Stimulated activated CD4-positive, alpha-beta T cell treated with anti-CD3 and anti-CD28 coated beads, Interleukin-4, amount 100 ng/mL, for 24 hours (primary cell): ENCODE measurements at places on chromosomes 3 and 15.

- no peak for DNase-seq
Measured at GRCh38 chr3:32733631-32734229, 48.7 kb downstream of the CNOT10 start.

GRCh38 chr3:174125267-174125824 is 727.8 kb downstream of the NLGN1 start:
- DNase-seq, result no peak

DNA sequence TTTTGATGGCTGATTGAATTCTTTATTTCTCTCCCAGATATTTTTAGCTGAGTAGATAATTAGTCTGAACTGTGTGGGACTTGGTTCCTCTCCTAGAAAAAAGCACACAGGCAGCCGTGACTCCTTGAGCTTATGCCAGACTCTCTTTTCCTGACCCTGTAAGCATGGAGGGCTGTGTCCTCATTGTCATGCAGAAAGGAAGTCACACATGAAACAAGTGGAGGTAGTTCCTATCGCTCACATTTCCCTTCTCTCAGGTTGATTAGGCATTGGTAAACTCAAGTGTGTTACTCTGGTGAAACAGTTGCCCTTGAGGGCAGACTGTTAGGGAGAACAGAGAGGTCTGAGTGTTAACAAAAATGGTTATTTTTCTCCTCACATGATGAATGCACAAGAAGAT is 6.3 kb upstream of the RTP4 start:
- no peak for DNase-seq

GRCh38 chr3:196127308-196128040 is 45.6 kb upstream of the TFRC start:
- peak; percentile 7 for DNase-seq

DNA sequence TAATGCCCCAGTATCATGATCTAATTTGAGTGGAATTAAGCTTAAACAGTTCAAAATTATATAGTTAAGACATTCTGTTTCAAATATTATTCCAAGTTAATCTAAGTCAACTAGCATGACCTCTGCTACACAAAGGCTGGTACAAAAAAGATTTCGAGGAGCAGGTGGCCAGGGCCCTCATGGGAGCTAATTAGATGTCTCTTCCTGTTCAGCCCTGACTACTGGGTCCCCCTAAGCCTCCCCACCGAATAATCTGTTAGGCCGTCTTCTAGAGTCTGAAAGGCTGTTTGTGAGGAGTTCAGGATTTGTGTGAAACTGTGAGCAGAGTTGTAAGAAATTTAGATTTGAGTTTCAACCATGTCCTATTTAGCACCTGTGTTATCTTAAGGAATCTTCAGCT is 75.4 kb downstream of the PPM1L start:
- no peak for DNase-seq

DNA sequence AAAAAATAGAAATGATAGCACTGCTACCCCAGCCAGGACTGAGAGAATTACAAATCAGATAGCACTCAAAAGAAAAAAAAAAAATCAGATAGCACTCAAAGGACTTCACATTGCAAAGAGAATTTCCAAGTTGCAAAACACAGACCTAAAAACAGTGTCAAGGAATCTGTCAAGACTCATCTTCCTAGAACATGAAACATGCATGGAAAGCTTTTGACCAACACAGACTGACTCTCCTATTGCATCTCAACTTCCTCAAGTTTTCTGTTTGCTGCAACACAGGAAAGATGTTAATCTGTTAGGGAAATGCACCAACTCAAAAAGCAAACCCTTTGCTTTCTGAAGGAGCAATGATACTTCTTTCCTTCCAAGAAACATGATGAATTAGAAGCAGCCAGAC is 42.3 kb downstream of the RAB27A start:
- no peak for DNase-seq
